Activated CD4-positive, CD25-positive, alpha-beta regulatory T cell treated with anti-CD3 and anti-CD28 coated beads, Interleukin-2, amount 50 U/mL, for 24 hours (primary cell): ENCODE measurements at places on chromosomes 6 and 20.

- no peak for ATAC-seq
These were observed 50.8 kb upstream of the NRN1 start for GRCh38 chr6:6057442-6058053.

DNA sequence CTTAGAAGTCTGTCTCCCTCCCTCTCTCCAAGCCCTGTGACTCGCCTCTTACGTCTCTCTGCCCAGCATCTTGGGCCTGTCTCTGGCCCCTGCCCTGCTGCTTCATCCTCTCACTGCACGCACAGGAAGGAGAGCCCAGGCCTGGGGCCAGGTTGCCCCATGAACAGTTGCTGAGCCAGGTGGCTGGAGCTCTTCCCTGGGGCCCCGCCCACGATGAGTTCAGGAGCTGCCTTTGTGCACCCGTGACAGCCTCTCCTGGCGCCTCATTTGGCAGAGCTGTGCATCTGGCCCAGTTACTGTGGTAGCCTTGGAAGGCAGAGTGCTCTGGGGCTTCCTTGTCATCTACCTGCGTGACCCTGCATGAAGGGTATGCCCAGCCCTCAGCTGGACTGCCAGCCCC lies 44.5 kb downstream of the SLC52A3 start:
- no peak for ATAC-seq

DNA sequence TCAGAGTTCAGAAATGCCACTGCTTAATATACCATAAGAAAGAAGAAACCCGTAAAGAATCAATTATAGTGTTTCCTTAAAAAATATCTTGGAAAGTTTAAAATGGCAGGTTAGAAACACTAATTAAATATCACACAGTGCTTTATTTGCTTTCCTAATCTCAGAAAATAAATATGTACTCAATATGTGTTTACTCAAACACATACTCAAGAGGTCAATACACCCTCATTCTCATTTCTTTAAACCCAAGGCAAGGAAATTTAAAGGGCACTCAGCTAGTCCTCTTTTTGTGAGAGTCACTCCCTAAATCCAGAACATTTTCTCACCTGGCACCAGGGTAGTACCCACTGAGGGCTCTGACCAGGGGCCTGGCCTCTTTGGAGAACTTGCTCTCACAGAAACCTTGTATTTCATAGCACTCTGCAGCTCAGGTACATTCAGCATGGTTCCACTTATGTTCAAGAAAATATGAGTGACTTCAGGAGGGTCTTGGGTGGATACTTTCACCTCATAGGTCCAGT lies 38.2 kb downstream of the ROS1 start:
- ATAC-seq, result no peak

GRCh38 chr6:36853325-36853724 lies 14.1 kb upstream of the CPNE5 start:
- ATAC-seq, result no peak

- no peak for ATAC-seq
These were observed 7.9 kb upstream of the GMNN start for GRCh38 chr6:24766680-24767462.

- no peak for ATAC-seq
These were observed 10.9 kb upstream of the NELFCD start for GRCh38 chr20:58970146-58970545.

GRCh38 chr6:8674126-8674525 lies 238.8 kb upstream of the SLC35B3 start:
- no peak for ATAC-seq

DNA sequence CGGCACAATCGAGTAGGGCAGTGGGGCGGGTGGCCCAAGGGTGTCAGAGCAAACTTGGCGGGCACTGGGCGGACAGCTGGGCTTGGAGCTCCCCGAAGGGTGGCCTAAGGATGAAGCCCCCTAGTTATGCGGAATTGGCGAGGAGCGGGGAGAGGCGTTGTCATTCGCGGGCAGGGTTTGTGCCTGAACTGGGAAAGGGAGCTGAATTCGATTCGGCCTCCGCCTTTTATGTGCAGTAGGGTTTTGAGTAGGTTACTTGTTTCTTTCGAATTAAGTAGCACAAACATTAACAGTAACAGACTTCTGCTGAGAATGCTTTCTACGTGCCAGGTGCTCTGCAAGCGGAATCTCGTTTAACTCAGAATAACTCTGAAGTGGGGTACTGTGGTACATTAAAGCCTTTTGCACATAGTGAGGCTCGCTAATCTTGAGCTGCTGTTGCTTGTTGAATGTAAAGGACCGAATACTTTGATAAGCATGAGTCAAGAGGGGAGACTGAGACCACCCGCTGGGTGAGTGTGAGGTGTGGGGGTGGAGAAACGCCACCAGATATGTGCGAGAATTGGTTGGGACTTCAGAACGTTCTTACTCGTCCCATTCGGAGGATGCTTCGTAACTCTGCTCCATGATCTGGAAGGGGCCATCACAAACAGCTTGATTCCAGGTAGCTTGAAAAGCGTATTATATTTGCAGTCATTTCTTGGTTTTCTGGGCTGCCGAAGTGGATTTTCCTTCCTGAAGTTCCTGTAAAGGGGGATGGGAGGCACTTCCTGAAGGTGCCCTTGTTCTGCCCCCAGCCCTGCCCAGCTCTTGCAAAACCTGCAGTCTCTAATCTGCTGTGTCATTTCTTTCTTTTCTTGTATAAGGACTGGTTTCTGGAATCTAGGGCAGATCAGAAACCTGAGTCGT lies 833 bp downstream of the RAB5IF start:
- ATAC-seq, result no peak

GRCh38 chr6:87721311-87721710 lies 19.3 kb upstream of the AKIRIN2 start:
- no peak for ATAC-seq

DNA sequence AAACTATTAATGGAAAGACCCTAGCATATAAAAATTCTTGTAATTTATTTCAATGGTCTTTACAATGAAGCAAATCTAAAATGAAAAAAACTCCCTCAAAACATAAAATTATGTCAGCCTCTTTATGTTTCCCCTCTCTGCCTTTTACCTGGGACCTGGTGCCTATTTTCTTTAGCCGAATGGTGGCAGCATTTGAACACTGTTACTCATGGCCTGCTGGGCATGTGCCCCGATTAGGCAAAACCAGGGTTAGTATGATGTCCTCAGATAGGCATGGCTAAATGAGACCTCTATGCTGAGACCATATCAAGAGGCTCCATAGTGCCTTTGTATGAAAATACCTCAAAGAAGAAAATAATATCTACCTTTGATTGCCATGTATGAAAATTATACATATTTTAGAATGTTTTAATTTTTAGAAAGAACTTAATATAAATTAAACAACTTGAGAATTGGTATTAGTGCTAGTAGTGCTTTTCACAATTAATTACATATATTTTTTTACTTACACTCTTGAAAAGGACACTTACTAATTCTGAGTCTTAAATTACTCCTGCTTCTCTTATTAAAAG lies 22.5 kb upstream of the C6orf58 start:
- no peak for ATAC-seq

- ATAC-seq, result no peak
These were observed 58.2 kb downstream of the CSE1L start for GRCh38 chr20:49104365-49104648.

GRCh38 chr6:147065786-147066185 lies 138.4 kb upstream of the STXBP5 start:
- no peak for ATAC-seq

DNA sequence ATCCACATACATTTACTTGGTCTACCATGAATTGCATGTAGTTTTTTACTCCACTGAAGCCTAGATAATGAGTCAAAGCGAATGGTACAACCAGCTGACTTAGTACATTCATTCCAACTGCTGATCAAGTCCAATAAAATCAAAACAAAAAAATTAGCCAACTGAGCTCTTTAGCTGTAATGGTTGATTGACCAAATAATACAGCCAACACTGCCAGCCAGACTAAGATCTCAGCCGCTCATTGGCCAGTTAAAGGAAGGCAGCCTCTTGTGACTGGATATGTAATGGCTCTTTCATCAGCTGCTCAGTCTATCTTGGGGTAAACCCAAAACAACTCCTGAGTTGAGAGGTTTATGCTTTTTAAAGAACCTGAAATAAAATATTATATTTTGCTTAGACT lies 204.3 kb upstream of the RSPO3 start:
- no peak for ATAC-seq

DNA sequence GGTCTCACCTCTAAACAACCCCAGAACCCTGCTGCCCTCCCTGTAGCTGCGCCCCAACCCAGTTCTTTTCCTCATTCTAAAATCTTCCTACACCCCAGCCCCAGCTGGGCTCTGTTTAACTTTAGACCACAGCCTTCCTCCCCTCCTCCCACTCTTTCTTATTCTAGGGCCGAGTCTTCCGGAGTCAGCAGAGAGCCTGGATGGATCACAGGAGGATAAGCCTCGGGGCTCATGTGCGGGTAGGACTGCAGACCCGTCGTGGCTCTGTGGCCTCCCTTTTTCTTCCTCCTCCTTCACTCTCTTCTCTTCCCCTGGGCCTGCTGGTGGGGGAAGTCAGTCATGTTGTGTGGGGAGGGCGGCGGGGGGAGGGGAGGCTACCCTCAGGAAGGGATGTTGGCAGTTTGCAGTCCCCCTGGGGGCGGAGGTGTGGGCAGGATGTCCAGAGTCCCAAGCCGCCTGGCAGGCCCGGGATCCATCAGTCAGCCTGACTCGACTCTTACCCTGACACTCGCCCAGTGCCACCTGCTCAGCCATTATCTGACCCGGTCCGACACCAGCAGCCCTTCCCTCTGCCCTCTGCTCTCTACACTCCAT lies 8.1 kb downstream of the CAPN11 start:
- ATAC-seq, result no peak

DNA sequence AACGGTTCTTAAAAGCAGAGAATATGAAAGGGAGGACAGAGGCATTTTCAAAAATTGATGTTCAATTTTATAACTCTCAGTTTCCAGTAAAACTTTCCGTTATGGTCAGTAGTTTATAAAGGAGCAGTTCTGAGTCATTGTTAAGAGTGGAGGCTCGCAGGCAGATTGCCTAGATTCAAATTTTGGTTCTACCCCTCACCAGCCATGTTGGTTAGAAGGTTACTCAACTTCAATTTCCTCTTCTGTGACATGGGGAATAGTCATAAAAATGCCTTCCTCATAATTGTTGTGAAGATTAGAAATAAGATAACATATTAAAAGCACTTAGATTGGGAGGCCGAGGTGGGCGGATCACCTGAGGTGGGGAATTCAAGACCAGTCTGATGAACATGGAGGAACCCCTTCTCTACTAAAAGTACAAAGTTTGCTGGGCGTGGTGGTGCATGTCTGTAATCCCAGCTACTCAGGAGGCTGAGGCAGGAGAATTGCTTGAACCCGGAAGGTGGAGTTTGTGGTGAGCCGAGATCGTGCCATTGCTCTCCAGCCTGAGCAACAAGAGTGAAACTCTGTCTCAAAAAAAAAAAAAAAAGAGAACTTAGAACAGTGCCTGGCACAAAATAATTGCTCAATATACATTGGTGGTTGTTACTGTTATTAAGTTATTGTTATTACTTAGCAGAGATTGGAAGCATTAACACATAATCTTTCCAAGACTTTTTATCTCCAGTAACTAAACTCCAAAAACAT lies 348.9 kb downstream of the NRN1 start:
- ATAC-seq, result no peak

DNA sequence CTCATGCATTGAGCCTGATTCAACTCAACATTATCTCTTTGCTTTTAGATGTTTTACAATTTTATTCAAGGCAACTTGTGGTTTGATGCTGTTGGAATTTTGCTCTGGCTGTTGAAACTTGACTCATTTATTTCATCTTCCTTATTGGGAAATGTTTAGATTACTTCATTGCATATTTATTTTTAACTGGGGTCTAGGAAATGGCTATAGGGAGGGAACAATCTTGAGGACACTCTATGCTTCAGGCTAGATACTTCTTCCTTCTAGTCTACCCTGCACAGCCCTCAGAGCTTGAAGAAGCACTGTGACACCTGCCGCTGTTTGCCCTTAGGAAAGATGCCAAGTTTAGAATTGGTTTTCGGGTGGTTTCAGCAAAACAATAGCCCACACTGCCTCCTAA lies 183.4 kb downstream of the ADGRG6 start:
- no peak for ATAC-seq

DNA sequence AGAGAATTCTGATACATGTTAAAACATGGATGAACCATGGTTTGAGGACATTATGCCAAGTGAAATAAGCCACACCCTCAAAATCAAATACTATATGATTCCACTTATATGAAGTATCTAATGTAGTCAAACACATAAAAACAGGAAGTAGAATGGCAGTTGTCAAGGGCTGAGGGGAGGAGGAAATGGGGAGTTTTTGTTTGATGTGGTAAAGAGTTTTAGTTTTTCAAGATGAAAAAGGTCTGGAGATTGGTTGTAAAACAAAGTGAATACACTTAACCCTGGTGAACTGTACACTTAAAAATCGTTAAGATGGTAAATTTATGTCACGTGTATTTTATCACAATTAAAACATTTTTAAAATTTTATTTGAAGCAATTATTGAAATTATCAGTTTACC lies 127.4 kb upstream of the GRIK2 start:
- ATAC-seq, result no peak

- ATAC-seq, result no peak
These were observed 400.8 kb downstream of the ARHGAP18 start for GRCh38 chr6:129309154-129309553.

DNA sequence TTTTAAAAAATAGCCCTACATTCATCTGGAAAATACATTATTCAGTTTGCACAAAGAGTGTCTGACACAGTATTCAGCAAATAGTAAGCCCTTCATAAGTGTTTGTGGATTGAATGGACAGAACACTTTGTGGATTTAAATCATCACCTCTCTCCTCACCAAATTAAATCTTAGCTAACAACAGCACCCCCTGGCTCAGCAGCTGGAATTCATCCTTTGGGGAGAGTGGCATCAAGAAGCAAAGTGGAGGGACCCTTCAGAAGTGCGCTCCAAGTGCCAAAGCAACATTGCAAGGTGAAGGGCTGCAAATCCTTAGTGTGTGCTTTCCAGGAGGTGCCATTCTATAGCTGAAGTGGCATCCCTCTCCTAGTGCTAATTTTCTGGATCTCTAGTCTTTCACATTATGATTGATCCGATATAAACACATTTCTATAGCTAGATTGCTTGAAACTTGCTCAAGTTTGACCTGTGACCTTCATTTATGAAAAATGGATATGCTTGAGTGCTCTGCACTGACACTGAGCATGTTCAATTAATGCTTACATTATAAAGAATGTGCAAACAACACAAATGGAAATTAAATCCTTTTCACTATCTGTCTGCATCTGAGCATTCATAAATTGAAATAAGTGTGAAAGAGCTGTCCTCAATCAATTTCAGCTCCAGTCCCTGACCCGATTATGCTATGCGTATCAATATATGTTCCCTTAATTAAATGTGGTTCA lies 891.7 kb downstream of the C6orf118 start:
- ATAC-seq, result no peak

GRCh38 chr6:74733830-74734620 lies 471.8 kb downstream of the COL12A1 start:
- ATAC-seq, result no peak
